ENCODE measurements at places on chromosomes 1 and 21.

- no peak for DNase-seq
Observed at GRCh38 chr1:111611986-111612385, 7.6 kb upstream of the RAP1A start.

- DNase-seq, result no peak
Observed at GRCh38 chr1:161398900-161399256, 31.2 kb upstream of the CFAP126 start.

- no peak for DNase-seq
Observed at GRCh38 chr21:45020629-45021427, 53.6 kb upstream of the ADARB1 start.

DNA sequence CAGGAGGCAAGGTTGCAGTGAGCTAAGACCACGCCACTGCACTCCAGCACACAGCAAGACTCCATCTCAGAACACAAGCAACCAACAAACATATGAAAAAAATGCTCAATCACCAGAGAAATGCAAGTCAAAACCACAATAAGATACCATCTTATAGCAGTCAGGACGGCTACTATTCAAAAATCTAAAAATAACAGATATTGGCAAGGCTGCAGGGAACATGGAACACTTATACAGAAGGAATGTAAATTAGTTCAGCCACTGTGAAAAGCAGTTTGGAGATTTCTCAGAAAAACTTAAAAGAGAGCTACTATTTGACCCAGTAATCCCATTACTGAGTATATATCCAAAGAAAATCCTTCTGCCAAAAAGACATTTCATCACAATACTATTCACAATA, 27.6 kb upstream of the POGK start:
- peak; percentile 81 for DNase-seq

GRCh38 chr1:66546047-66546810, 12.3 kb downstream of the SGIP1 start:
- no peak for DNase-seq

GRCh38 chr21:37245151-37245550, 22.0 kb downstream of the VPS26C start:
- DNase-seq, result no peak

Data from GM04503 (cell line).